ENCODE measurements at places on chromosomes 4 and X.

- peak; percentile 64 for DNase-seq
Observed at GRCh38 chrX:46791927-46792809, 33.2 kb upstream of the SLC9A7 start.

- no peak for DNase-seq
Observed at GRCh38 chr4:129328162-129328561, 232.2 kb downstream of the C4orf33 start.

DNA sequence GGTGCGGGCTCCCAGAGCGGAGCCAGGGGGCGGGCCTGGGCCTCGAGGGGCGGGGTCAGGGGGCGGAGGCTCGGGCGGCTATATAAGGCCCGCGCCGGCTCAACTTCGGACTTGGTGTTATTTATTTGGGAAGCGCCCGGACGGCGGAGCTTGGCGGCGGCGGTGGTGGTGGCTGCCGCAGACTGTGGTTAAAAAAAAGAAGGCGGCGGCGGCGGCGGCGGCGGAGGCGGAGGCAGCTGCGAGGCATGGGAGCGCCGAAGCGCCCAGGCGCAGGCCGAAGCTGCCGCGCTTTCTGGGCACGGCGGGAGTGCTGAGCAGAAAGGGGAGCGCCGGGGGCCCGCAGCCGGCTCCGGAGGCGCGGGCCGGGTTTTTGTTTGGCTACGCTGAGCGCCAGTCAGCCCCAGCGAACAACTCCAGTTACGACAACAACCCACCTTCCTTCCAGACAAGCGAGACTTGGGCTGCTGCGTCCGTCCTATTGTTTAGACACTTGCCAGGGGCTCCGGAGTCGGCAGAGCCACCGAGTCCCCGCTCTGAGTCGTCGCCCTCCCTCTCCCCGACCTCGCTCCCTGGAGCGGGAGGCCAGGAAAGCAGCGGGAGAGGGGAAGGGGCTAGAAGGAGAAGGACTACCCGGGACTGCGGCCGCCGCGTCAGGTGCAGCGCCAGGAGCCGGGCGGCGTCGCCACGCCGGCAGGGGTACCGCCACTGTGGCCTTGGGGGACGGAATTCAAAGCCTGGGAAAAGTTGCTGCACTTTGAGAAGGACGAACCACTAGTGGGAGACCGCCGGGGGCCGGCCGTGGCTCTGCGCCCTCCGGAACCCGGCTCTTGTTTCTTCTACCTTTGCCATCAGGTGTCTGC lies at the start of gene SLIT2:
Gene SLIT2, plus strand, starts transcription at position 110 of the 860 bp plus-strand sequence. CDS start 1,911 bp downstream, outside the sequence.
- DNase-seq: peak; percentile 44

GRCh38 chr4:104811727-104812126 lies 317.0 kb upstream of the CXXC4 start:
- DNase-seq: no peak

- DNase-seq: no peak
Observed at GRCh38 chr4:6338951-6339817, 69.5 kb downstream of the WFS1 start.

DNA sequence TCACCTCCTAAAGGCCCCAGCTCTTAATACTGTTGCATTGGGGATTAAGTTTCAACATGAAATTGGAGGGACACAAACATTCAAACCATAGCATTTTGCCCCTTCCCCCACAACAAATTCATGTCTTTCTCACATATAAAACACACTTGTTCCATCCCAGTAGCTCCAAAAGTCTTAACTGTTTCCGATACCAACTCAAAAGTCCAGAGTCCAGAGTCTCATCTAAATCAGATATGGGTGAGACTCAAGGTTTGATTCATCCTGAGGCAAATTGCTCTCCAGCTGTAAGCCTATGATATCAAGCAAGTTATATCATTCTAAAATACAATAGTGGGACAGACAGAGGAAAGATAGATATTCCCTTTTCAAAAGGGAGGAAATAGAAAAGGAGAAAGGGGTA lies 8.7 kb downstream of the SLC9B1 start:
- DNase-seq: no peak

GRCh38 chr4:174707902-174708301 lies 121.1 kb downstream of the GLRA3 start:
- no peak for DNase-seq
